EH (cell line): ENCODE measurements at places on chromosomes 5 and 9.

GRCh38 chr5:100643473-100643872, 108.3 kb downstream of the FAM174A start:
- DNase-seq: no peak

DNA sequence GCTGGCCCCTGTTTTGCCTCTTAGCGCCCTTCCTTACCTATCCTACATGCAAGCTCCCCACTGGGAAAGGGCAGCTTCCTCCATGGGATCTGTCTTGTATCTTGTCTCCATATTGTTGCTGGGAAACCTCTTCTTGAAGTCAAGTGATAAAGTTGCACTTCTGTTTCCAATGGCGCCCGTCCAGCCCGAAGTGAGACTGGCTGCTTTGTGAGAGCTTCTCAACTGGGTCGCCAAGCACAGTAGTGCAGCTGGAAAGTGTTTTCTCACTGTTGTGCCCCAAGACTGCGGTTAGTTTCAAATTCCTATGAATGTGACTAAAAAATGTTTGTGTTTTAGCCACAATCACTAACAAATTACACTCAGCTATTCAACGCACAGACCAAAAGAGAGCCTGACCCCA, 506.6 kb upstream of the MPDZ start:
- peak; percentile 2 for DNase-seq

DNA sequence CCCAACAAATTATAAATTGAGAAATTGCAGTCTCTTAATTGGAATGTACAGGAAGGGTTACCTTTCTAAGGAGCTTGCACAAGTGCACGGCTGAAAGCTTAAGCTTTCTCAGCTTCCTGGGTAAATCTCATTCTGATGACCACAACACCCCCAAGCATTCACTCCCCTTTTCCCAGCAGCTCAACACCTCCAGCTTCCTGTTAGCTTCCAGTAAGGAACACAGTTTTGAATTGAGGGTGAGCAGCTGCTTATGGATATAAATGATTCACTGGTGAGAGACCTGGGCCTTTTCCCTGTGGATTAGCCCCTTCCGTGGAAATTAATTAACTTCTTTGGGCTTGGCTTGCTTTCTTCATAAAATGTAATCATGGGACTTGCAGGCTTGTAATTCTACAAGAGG, 101.2 kb downstream of the SLC28A3 start:
- DNase-seq: no peak

GRCh38 chr9:89798547-89799120, 193.8 kb downstream of the GADD45G start:
- no peak for DNase-seq

DNA sequence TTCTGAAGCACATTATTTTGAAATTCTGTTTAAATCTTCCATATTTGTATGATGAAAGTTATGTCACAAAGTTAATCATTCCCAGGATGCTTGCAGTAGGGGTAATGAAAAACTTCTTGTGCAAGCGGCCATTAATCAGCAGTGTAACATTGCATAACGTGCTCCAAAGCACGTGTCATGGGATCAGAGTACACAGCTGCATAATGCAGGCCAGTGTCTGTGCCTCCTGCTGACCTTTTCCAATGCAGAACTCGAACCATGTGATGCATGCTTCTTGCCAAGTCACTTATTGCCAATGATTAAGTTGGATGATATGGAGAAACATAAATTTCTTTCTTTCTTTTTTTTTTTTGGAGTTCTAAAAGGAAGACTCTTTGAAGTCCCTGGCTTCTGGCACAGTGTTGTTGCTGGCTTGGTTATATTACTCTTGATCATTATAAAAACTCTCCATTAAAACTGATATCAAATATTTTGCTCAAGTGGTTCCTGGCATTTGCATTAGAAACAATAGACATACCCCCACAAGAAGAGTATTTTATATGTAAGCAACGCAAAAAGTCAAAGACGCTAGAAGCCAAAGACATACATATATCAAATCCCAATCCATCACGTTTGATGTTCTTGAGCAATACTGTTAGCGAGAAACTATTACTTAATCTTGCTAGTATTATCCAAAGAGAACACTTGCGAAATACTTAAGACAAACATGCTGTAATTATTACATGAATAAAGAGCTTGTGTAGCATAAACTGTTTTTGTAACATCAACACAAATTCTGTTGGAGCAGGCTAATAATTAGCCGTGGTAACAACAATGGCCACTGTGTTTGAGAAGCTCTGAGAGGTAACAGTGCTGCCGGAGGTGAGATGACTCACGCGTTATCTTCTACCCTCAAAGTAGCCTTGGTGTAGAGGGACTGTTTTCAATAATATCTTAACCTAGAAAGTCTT, 164.2 kb downstream of the AUH start:
- peak; percentile 94 for DNase-seq

GRCh38 chr9:86287013-86287412, 4.7 kb upstream of the ISCA1 start:
- peak; percentile 48 for DNase-seq

GRCh38 chr9:124163760-124164255, 93.9 kb upstream of the NEK6 start:
- DNase-seq: no peak

DNA sequence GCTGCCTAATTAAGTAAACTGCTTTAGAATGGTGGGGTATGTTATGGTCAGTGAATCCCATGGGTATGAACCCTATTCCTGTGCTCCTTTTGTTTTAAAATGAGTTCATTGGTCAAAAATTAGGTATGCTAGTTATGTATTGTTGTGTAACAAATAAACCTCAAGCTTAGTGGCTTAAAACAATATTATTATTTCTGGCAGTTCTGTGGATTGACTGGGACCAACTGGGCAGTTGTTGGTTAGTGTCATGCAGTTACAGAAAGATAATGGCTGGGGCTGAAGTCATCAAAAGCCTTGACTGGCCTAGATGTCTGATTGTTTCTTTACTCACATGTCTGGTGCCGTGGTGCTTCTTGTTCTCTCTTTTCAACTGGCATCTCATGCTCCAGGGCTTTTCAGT, 8.9 kb upstream of the PTAR1 start:
- peak; percentile 69 for DNase-seq

DNA sequence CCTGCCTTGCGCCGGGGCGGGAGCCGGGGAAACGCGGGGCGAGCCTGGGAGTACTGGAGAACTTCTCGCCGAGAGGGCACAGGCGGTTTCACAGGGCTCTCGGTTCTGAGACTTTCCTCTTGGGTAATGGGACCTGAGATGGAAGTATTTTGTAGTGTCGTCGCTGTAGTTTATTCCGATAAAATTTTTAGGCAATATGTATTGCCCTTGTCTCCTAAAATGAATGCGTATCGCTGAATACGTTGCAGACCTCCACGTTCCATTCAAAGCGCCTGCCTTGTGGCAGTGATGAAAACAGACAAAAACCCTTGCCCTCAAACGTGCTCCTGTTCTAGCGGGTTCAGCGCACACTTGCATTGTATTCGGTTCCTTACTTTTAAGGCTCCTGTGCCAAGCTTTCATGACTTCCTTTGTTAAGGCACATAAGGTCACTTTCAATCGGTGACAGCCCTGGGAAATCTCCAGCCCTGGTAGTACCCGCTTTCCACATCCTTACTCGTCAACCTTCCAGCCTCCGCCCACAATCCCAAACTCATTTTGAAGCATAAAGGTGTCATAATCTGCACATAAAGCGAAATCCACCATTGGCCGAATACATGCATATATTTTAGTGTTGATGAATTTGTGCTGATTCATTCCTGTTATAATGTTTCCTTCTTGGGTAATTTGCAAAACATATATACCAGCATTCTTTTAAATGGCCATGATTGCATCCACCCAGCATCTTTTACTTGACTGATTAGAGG, 694 bp downstream of the RMI1 start:
- DNase-seq: peak; percentile 50

GRCh38 chr5:161299053-161299452, 247.5 kb downstream of the GABRB2 start:
- DNase-seq: no peak

- no peak for DNase-seq
Measured at GRCh38 chr9:127629468-127630081, 17.5 kb downstream of the STXBP1 start.

DNA sequence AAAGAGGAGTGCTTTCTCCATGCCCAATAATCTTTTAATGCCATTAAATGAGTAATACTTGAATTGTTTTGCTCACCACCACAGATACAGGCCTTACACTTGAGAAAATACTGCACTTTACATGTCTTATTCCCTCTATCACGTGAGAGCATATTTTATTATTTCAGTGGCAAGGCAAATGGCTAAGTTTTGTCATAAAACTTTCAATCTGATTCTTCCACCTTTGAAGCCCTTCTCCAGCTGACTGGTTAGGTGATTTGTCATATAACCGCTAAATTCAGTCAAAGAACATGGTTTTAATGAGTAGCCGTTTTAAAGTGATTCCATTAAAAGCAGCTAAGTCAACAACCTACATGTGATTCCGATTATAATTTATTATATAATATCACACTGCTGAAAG, 43.8 kb downstream of the FAT2 start:
- no peak for DNase-seq

DNA sequence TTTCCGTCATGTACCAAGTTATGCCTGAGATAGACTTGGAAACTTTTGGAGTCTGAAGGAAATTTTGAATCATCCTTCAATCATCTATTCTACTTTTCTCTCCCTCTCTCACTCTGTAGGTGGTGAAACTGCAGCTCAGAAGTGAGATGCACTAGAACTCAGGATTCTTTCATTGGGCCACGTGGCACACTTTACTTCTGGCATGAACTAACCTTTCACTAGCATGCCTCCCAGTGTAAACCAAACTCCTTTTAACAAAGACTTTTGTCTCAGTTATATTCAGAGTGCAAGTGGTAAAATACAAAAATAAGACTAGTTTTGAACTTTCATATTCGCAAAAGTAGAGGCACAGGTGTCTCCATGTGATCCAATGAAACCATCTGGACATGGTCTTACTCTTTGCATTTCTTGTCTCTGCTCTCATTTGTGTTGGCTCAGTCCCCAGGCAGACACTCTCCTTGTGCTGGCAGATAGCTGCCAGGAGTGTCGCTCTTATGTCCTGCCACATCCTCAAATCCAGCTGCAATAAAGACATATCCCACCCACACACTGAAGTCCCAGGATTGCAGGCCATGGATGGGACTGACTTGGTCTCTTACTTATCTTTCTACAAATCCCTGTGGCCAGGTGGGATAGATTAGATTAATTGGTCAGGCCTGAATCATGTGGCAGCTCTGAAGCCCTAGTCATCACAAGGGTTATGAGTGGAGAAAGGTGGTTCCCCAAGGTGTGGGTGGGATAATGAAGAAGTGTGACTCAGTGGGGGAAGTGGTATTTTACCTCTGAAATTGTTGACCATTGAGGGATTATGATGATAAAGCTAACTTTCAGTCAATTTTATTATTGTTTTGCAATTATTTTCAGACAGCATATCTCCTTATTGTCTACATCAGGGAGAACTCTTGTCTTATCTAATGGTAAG, 267.5 kb downstream of the GABRB2 start:
- no peak for DNase-seq

DNA sequence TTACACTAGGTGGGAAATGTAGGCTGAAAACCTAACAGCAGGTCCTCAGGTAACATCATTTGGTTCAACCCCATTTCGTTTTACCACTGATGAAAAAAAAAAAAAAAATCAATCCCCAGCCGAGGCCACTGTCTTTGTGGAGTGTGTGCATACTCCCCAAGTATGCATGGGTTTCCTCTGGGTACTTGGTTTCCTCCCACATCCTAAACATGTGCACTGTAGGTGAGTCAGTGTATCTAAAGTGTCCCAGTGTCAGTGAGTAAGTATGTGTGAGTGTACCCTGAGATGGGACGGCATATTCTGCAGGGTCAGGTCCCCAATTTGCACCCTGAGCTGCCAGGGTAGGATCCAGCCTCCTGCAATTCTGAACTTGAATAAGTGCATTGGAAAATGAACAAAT, 966.5 kb upstream of the DMAC1 start:
- DNase-seq: no peak

DNA sequence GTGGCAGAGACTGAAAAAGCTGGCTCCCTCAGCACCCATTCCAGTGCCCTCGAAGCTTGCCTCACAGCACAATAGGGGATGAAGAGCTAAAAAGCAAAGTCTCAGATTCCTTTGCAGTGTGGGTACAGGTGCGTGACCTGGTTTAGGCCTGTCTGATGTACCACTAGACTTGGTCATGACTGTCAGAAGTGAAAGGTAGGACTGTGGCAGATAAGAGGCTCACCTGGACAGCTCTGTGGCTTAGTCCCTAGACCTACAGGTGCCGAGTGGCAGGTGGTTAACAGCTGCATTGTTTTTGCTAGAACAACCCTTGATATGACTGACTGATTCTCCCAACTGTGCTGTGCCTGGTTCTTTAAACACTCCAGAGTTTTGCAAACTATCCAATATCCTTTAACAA, 14.7 kb upstream of the SFXN1 start:
- DNase-seq: no peak

DNA sequence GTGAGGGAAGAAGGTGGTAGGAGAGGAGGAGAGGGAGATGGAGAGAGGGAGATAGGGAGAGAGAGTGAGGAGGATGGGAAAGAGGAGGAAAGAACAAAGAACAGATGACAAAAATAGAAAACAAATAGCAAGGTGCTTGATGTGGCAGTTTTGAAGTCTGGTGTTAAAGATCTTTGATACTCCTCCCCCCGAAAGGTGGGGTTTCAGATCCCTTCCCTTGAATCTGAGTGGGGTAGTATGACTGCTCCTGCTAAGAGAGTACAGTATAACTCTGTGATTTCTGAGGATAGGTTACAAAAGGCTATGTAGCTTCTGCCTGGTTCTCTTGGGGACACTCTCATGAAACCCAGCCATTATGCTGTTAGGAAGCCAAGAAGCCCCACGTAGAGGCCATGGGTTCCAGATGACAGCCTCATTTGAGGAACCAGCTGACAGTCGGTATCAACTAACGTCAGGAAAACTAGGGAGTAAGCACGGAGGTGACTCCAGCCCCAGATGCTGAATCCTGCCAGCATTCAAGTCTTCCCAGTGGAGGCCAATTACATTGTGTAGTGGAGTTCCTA, 102.1 kb downstream of the FANCC start:
- no peak for DNase-seq

GRCh38 chr5:80406980-80407734, 707 bp upstream of the ZFYVE16 start:
- DNase-seq: peak; percentile 40

- DNase-seq: peak; percentile 44
Measured at GRCh38 chr5:45696206-45696836, at the start of gene HCN1. Gene HCN1 (minus strand): TSS chr5:45696380.

DNA sequence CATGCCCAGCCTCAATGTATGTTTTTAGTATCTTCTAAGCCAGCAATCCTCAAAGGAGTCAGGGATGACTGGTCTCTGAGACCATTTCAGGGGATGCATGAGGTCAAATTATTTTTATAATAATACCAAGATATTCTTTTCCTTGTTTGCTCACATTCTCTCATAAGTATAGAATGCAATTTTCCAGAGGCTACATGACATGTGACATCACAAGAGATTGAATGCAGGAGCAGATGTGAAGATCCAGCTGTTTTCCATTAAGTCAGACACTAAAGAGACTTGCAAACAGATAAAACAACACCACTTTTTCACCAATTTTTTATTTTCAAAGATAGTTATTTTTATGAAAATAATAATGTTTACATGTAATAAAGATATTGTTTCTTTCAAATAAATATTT, 22.0 kb upstream of the FREM1 start:
- no peak for DNase-seq

DNA sequence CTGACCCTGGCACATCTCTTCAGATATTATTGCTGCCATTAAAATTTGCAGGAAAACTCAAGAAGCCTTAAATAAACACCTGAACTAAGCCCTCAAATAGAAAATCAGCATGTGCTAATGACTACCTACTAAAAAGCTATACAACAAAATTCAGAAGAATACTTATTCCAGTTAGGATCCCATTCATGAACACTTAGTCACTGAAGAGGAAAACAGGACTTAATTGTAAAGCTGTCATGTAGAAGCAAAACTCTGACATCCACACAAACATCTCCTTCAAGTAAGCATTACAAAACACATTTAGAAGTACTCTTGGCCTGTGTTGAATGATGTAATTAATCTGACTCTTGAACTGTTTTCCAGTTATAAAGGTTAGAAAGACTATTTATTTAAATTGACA, 19.9 kb downstream of the ELL2 start:
- DNase-seq: peak; percentile 49
